ENCODE measurements at places on chromosomes 4 and X. TPM values are rescaled to one million over a fixed set of nuclear protein-coding genes. Genes with fewer than 3 reads are reported as not detected.

The FHDC1 gene
- 9.9 TPM for total RNA-seq

The CXCL11 gene
- total RNA-seq = not detected

The SUPT20HL1 gene
- total RNA-seq = not detected

The GRIA2 gene
- 8.9 TPM for total RNA-seq

The TSPAN7 gene
- total RNA-seq = 37.8 TPM

The TCEAL2 gene
- total RNA-seq = 1.1 TPM

The MAP9 gene
- 8.8 TPM for total RNA-seq

The KDR gene
- total RNA-seq = 56.2 TPM

The SPANXD gene
- not detected for total RNA-seq

The CABS1 gene
- not detected for total RNA-seq

The C1QTNF7 gene
- total RNA-seq = 15.3 TPM

The GAGE12F gene
- total RNA-seq = not detected

All from tongue (tissue), 3 donors.